ENCODE measurements at places on chromosomes 13 and 19.

DNA sequence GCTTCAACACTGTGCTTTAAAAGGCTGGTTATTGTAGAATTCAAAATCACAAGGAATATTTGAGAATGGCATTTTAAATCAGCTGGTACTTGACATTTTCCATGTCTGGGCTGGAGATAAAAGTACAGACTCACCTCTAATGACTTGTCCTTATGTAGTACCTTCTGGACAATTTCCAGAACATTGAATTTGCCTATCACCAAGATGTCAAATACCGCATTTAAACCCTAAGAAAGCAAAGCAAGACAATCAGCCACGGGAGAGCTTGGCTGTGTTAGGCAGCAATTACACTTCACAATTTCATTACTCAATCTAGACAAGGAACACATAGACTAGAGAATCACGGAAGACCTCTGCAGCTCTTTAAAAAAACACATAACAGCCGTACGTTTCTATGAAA is 36.8 kb downstream of the TMTC4 start:
- H3K27me3 ChIP-seq, result no peaks in the 10 kb centered on the region
- no peak overlapping the region for H3K4me3 ChIP-seq
- peaks cover 36% of the 10 kb centered on the region for H3K36me3 ChIP-seq
- no peaks in the 10 kb centered on the region for H3K4me1 ChIP-seq

- peaks cover 6% of the 10 kb centered on the region for H3K27me3 ChIP-seq
- H3K27ac ChIP-seq, result peak overlapping the region; percentile 13
- H3K4me3 ChIP-seq, result peak overlapping the region; percentile 91
- peaks cover 7% of the 10 kb centered on the region for H3K36me3 ChIP-seq
- H3K4me1 ChIP-seq, result peaks cover 4% of the 10 kb centered on the region
Observed at GRCh38 chr19:45862271-45862563, 730 bp downstream of the SYMPK start.

- no peaks in the 10 kb centered on the region for H3K36me3 ChIP-seq
- no peak overlapping the region for H3K4me3 ChIP-seq
- H3K4me1 ChIP-seq, result peaks cover 2% of the 10 kb centered on the region
- no peak for DNase-seq
- H3K27me3 ChIP-seq, result no peaks in the 10 kb centered on the region
- H3K27ac ChIP-seq, result no peak overlapping the region
Observed at GRCh38 chr13:75881109-75881775, 245.1 kb downstream of the LMO7 start.

GRCh38 chr13:59494560-59494970 is 669.2 kb downstream of the DIAPH3 start:
- H3K36me3 ChIP-seq, result no peaks in the 10 kb centered on the region
- H3K27me3 ChIP-seq, result no peaks in the 10 kb centered on the region
- DNase-seq, result no peak
- H3K27ac ChIP-seq, result no peak overlapping the region

GRCh38 chr13:35630551-35631275 is 154.2 kb upstream of the MAB21L1 start:
- H3K27ac ChIP-seq, result no peak overlapping the region
- H3K4me3 ChIP-seq, result no peak overlapping the region
- no peaks in the 10 kb centered on the region for H3K36me3 ChIP-seq
- H3K27me3 ChIP-seq, result no peaks in the 10 kb centered on the region
- H3K4me1 ChIP-seq, result no peaks in the 10 kb centered on the region

DNA sequence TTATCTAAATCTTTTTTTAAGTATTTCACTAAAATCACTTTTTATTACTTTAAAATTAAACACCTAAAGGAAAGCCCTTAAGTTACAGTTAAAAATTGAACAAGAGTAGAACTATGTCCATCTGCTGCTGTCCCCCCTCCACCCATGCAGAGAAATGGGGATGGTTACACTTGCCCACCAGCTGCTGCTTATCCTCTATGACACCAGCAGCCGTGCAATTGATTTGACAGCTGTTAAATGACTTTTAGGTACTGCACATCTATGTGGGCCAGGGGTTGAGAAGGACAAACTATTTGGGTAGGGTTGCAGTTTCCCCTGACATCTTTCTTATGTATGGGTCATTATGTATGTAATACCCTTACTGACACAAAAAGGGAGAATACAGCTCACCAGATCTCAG is 77.2 kb downstream of the TBC1D4 start:
- H3K4me3 ChIP-seq, result no peak overlapping the region
- no peak for DNase-seq
- no peaks in the 10 kb centered on the region for H3K27me3 ChIP-seq

DNA sequence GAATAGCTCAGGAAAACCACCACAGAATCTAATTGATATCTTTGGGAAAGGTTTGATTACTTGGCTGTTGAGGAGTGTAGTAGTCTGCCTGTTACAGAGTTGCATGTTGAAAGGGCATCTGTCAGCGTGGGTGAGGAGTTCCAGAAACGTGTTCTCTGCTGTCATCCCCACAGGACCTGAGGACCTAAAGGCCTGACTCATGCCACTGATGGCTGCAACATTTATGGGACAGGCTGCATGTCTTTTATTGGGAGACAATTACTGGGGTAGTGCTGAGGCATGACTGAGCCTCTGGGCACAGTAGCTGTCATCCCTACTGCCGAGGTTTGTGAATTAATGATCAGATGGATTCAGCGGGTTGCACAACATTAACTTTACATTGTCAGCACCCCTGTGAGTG is 525.9 kb downstream of the GPC6 start:
- no peak overlapping the region for H3K4me3 ChIP-seq
- H3K4me1 ChIP-seq, result no peaks in the 10 kb centered on the region
- no peaks in the 10 kb centered on the region for H3K36me3 ChIP-seq
- H3K27ac ChIP-seq, result no peak overlapping the region
- no peaks in the 10 kb centered on the region for H3K27me3 ChIP-seq

- H3K27ac ChIP-seq, result no peak overlapping the region
- no peaks in the 10 kb centered on the region for H3K36me3 ChIP-seq
- H3K4me3 ChIP-seq, result peak overlapping the region; percentile 83
- peaks cover 9% of the 10 kb centered on the region for H3K4me1 ChIP-seq
Observed at GRCh38 chr13:71865874-71866334, 1.1 kb downstream of the DACH1 start.

GRCh38 chr13:99843872-99844271 is 127.7 kb downstream of the ZIC5 start:
- DNase-seq, result no peak
- H3K27me3 ChIP-seq, result no peaks in the 10 kb centered on the region
- no peaks in the 10 kb centered on the region for H3K36me3 ChIP-seq
- H3K4me3 ChIP-seq, result no peak overlapping the region
- no peaks in the 10 kb centered on the region for H3K4me1 ChIP-seq
- no peak overlapping the region for H3K27ac ChIP-seq

GRCh38 chr19:1211494-1212234 is 6.1 kb downstream of the STK11 start:
- H3K4me1 ChIP-seq, result peaks cover 22% of the 10 kb centered on the region
- DNase-seq, result peak; percentile 67
- H3K36me3 ChIP-seq, result peaks cover 23% of the 10 kb centered on the region
- no peaks in the 10 kb centered on the region for H3K27me3 ChIP-seq
- H3K4me3 ChIP-seq, result no peak overlapping the region
- no peak overlapping the region for H3K27ac ChIP-seq

DNA sequence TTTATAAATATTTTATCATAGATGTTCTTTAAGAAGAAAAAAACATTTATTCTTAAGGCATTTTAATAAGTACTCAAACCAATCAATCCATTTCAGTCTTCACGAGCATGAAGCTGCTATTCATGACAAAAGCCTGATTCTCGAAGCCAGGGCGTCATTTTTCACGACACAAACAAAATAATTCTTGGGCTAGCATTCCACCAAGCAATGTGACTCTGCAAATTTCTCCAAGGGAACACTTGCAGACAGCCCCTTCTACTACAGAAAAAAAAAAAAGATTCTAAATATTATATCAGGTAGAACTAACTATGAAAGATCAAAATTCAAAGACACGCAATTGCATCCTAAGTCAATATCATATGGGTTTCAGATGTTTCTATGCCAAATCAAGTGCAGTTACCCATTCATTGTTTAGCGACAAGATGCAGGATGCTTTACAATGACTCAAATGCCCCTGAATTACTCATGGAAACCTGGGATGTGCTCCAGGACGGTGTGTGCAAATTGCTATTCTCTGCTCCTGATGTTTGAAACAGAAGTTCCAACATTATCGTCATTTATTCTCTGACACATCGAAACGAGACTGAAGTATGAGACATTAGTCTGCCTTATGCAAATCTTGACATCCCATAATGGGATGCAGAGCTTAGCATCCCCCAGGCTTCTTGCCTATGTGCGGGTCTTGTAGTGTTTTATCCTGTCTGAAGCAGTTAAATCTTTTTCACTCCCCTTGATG is 517.7 kb downstream of the MYO16 start:
- no peak for DNase-seq
- no peak overlapping the region for H3K4me3 ChIP-seq
- no peaks in the 10 kb centered on the region for H3K36me3 ChIP-seq
- no peaks in the 10 kb centered on the region for H3K27me3 ChIP-seq
- H3K4me1 ChIP-seq, result peaks cover 6% of the 10 kb centered on the region
- no peak overlapping the region for H3K27ac ChIP-seq

GRCh38 chr13:100341327-100341726 is 247.3 kb downstream of the GGACT start:
- no peaks in the 10 kb centered on the region for H3K36me3 ChIP-seq
- no peak overlapping the region for H3K4me3 ChIP-seq
- DNase-seq, result no peak
- H3K4me1 ChIP-seq, result no peaks in the 10 kb centered on the region
- no peak overlapping the region for H3K27ac ChIP-seq
- H3K27me3 ChIP-seq, result no peaks in the 10 kb centered on the region

- no peak overlapping the region for H3K4me3 ChIP-seq
- DNase-seq, result peak; percentile 81
- H3K4me1 ChIP-seq, result peaks cover 18% of the 10 kb centered on the region
- H3K27me3 ChIP-seq, result no peaks in the 10 kb centered on the region
Observed at GRCh38 chr19:38819231-38819920, 6.6 kb upstream of the LGALS4 start.

DNA sequence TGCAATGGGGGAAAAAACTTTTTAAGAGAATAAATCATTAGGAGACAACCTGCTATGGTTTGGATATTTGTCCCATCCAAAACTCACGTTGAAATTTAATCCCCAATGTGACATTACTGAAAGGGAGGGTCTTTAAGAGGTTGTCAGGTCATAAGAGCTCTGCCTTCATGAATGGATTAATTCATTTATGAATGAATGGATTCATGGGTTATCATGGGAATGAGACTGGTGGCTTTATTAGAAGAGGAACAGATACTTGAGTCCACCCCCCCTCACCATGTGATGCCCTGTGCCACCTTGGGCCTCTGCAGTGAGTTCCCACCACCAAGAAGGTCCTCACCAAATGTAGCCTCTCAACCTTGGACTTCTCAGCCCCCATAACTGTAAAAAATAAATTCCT is 37.0 kb upstream of the DCT start:
- H3K4me1 ChIP-seq, result no peaks in the 10 kb centered on the region
- H3K36me3 ChIP-seq, result no peaks in the 10 kb centered on the region
- no peak for DNase-seq
- no peaks in the 10 kb centered on the region for H3K27me3 ChIP-seq
- H3K4me3 ChIP-seq, result no peak overlapping the region

GRCh38 chr19:21513651-21514050 is 8.2 kb downstream of the ZNF429 start:
- no peaks in the 10 kb centered on the region for H3K27me3 ChIP-seq
- no peaks in the 10 kb centered on the region for H3K4me1 ChIP-seq
- no peak overlapping the region for H3K27ac ChIP-seq
- H3K4me3 ChIP-seq, result no peak overlapping the region
- no peak for DNase-seq

- peaks cover 20% of the 10 kb centered on the region for H3K27me3 ChIP-seq
- H3K4me1 ChIP-seq, result peaks cover 6% of the 10 kb centered on the region
- no peaks in the 10 kb centered on the region for H3K36me3 ChIP-seq
- DNase-seq, result no peak
- H3K27ac ChIP-seq, result no peak overlapping the region
Observed at GRCh38 chr19:5339950-5340636, 519 bp downstream of the PTPRS start.

GRCh38 chr19:2612619-2613249 is 89.8 kb downstream of the GNG7 start:
- H3K4me1 ChIP-seq, result peaks cover 15% of the 10 kb centered on the region
- H3K27me3 ChIP-seq, result no peaks in the 10 kb centered on the region
- no peak overlapping the region for H3K4me3 ChIP-seq
- peak overlapping the region; percentile 64 for H3K27ac ChIP-seq
- peak; percentile 96 for DNase-seq

GRCh38 chr13:28041031-28041461 is 52.6 kb upstream of the URAD start:
- no peak overlapping the region for H3K4me3 ChIP-seq
- no peaks in the 10 kb centered on the region for H3K27me3 ChIP-seq
- DNase-seq, result no peak
- no peaks in the 10 kb centered on the region for H3K36me3 ChIP-seq

DNA sequence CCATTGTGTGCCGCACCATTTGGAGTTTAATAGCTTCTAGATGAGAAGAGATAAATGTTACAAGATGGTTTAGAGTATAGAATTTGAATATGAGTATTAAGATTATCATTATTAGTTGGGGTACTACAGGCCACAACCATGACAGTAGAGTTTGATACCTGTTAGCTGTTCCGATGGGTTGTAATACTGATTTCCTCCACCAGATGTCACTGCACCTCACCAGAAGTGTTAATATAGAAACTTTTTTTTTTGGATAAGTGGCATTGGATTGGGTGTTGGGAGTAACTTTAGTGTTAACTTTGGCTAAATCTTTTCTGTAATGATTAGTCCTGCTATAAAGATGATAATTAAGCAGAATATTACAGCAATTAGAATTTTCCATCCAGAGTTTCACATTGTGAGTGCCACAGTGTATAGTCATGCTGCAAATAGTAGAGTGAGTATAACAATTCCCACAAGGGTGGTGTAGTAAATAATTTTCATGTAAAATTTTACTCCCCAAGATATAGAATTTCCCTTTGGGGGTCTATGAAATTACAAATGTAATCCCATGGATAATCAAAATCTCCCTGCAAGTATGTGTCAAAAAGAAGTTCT is 56.3 kb downstream of the PSG3 start:
- no peaks in the 10 kb centered on the region for H3K36me3 ChIP-seq
- no peak overlapping the region for H3K27ac ChIP-seq
- peak; percentile 81 for DNase-seq

DNA sequence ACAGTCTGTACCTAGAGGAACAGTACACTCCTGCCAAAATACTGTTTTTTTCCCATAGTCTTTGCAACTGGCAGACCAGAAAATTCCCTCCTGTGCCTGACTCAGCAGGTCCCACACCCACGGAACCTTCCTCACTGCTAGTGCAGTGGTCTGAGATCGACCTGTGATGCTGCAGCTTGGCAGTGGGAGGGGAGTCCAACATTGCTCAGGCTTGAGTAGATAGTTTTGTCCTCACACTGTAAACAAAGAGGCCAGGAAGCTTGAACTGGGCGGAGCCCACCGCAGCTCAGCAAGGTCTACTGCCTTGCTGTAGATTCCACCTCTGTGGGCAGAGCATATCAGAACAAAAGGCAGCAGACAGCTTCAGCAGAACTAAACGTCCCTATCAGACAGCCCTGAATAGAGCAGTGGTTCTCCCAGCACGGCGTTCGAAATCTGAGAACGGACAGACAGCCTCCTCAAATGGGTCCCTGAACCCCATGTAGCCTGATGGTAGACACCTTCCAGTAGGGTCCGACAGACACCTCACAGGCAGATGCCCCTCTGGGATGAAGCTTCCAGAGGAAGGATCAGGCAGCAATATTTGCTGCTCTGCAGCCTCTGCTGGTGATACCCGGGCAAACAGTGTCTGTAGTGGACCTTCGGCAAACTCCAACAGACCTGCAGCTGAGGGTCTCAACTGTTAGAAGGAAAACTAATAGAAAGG is 92.7 kb downstream of the SUCLA2 start:
- H3K27ac ChIP-seq, result no peak overlapping the region
- no peak overlapping the region for H3K4me3 ChIP-seq
- no peaks in the 10 kb centered on the region for H3K27me3 ChIP-seq
- DNase-seq, result no peak

All from trophoblast cell (in vitro differentiated cells and primary cell).